GOT3 (cell line): ENCODE measurements at places on chromosomes 16 and 17.

DNA sequence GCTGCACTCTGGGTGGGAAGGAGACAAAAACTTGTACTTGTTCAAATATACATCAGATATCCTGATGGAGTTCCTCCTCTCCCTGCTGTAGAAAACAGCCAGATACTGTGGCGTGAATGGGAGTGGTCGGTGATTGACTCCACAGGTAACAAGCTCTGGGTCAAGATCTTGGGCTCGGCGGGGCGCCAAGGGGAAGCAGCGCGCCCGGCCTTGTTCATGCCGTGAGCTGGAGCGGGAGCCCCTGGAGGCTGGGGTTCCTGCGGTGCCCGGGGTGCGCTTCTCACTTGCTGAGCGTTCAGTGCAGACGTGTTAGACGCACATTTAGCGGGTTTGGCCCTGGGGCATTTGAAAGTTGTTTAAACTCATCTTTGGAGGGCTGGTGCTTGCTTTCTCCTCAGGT lies 44.4 kb downstream of the BANP start:
- DNase-seq: no peak

DNA sequence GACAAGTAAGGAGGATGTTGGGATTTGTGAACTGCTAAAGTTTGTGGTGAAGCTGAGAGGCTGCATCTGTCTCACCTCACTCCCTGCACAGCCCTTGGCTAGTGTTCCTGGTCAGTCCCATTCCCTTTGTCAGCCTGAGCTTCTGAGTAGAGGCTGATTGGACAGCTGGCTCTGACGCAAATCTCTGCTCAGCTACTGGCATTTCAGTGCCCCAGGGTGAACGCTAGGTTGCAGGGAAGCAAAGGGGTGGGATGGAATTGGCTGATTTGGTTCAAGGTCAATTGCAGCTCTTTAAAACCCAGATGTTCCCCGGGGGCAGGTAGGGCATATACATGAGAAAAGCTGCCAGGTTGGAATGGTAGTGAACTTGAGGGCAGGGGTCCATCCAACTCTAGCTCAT lies 23.1 kb upstream of the CNOT1 start:
- no peak for DNase-seq

DNA sequence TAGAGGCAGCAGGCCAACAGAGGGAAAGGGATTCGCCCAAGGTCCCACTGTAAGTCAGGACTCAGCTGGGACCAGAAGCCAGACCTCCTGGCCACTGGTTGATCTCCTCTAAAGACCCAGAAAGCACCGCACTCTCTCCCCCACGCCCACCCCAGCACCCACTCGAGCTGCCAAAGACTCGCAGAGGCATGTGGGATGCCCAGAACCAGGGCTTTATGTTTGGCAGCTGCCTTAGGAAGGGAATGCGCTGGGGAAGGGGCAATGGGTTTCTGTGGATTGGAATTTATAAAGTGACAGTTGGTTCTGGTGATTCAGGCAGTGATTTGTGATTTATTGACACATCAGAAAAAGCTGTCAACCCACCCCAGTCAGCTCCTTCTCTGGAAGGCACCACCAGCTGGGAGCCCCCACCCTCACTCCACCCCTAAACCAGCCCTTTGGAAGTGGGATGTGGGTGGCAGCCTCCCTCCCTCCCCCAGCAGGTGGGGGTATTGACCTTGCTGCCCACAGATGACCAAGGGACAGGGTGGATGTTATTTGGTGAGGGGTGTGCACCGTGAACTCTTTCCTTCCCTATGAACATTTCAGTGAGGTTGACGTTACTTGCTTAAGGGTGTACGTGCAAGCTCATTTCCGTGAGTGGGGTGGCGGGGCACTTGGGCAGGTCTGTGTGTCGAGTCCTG lies 76.6 kb upstream of the DNAJA2 start:
- no peak for DNase-seq

DNA sequence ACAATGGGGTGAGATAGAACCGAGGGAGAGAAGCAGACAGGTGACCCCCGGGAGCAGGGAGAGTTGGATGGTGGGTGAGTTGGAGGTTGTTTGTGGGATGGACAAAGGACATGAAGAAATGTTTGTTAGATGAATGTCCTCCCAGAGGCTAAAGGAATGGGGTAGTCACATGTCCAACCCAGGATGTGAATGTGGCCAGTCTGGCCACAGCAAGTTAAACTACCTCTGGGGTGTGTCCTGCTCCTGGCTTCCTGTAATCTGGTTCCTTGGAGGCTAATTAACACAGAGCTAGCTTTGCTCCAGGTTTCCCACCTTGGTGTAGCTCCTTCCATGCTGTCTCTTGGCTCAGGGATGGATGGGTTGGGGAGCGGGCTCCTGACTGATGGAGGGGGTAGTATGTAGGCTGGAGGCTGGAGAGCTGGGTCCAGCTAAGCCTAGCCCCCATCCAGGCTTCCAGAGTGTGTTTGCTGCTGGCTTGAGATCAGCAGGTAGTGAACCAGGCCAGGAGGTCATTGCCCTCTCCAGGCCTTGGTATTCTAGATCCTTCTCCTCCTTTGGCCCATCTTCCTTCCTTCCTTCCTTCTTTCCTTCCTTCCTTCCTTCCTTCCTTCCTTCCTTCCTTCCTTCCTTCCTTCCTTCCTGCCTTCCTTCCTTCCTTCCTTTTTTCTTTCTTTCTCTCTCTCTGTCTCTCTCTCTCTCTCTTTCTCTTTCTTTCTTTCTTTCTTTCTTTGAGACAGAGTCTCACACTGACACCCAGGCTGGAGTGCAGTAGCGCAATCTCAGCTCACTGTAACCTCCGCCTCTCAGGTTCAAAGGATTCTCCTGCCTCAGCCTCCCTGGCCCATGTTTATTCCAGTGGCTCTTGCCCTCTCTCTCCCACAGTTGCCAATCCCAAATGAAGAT lies 28.0 kb upstream of the UBE2G1 start:
- no peak for DNase-seq

- no peak for DNase-seq
Measured at GRCh38 chr16:50160495-50161164, 7.5 kb downstream of the TENT4B start.

- no peak for DNase-seq
Measured at GRCh38 chr16:56346131-56346890, 79.0 kb downstream of the AMFR start.

GRCh38 chr16:12220766-12221165 lies 244.2 kb downstream of the SNX29 start:
- DNase-seq: no peak

GRCh38 chr17:34382621-34383124 lies 19.6 kb upstream of the CCL1 start:
- DNase-seq: no peak

GRCh38 chr16:83928341-83929055 lies 24.5 kb upstream of the OSGIN1 start:
- peak; percentile 14 for DNase-seq

- no peak for DNase-seq
Measured at GRCh38 chr17:58327363-58328194, 1.0 kb downstream of the TSPOAP1 start.

- no peak for DNase-seq
Measured at GRCh38 chr17:81635973-81636504, 873 bp downstream of the NPLOC4 start.

DNA sequence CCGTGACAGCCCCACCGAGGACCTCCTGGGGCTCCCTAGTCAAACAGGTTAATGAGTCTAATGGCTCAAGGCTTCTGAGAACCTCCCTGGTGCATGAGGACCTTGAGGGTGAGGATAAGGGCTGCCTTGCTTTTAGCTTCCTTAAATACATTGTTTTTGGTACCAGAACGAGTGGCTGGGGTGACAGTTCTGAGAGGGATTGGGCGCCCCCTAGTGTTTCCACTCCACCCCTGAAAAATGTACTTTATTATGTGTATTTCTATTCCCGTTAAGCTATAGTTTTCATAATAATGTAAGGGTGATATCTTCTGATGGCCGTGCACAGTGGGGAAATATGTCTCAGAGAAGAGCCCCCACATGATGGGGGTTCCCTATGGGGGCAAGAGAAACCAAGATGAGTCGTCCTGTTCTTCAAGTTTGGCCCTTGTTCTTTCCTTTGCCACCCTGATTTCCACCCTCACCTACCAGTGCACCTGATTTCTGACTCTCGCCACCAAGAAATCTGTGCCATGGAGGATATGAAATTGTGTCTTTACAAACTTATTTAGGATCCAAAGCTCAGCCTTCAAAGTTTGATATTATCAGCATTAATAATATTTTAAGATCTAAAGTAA lies 14.5 kb upstream of the VWA3A start:
- DNase-seq: peak; percentile 2

GRCh38 chr16:71854369-71854948 lies 8.7 kb downstream of the ATXN1L start:
- no peak for DNase-seq

DNA sequence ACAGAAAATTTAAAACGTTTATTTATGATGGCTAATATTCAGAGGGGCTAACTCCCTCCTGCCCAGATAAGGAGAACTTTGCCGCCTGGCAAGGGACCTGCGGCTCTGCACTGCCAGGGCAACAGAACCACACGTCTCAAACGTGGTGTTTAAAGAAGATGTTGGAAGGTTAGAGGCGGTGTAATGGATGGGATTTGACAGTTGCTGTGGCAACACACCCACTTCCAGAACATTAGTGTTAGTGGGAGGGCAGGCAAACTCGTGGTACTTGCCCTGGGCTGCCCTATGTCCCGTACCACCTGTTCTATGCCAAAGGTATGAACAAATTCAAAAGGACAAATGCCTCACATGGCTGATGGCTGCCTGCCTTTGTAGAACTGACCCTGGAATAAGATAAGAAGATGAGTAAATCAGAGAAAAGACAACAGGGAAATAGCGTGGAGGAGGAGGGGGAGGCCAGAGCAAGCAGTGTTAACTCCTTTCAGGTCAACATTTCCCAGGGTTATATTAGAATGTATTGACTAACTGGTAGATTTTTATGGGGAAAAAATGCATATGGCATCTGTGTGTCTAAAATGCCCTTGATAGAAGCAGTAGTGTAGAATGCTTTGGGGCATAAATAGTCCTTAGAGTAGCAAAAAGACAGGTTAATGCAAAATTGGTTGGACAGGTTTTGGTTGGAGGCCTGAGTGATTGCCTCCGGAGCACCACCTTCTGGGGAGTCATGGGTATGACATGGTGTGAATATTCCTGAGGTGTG lies 30.8 kb downstream of the HLF start:
- no peak for DNase-seq

DNA sequence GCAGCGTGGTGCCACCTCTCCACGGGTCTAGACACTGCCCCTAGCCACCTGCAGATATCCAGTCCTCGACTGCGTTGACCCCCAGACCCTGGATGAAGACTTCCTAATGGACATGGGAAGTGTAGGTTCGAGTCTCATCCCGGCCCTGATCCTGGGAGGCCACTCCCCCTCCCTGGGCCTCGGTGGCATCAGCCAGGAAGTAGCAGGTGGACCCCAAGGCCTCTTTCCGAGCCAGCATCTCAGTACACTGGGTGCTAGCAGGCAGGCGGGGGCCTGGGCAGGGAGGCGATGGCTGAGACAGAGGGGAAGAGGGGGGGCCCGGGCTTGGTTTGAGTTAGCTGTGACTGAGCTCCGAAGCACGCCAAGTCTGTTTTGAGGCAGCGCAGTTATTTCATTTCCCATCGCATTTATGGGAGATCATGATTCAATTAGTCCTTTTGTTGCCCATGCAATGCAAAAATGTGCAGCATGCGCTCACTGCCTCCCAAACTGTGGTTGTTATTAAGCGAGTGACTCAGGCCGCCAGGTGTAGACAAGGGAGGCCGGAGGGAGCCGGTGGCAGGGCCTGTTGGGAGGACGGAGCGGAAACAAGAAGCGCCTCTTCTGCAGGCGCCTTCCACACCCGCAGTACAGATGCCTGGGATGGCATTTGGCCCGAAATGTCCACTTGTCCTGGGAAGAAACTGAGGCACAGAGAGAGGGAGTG lies 25.3 kb upstream of the ZNF469 start:
- no peak for DNase-seq

DNA sequence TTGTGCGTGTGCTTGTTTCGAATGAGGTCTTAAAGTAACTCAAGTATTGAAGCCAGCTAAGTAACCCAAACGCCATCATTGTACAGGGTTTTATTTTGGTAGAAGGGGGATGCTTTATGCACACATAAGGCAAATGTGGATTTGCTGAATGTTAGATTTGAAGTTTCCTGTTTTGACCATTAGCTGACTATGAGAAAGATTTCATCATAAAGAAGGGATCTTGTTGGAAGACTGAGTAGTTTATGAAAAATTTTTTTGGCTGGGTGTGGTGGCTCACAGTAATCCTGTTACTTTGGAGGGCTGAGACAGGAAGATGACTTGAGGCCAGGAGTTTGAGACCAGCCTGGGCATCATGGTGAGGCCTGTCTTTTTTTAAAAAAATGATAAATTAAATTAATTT lies 10.0 kb upstream of the ZFP3 start:
- no peak for DNase-seq

GRCh38 chr17:78232859-78233173 lies 1.4 kb downstream of the TMEM235 start:
- DNase-seq: no peak

DNA sequence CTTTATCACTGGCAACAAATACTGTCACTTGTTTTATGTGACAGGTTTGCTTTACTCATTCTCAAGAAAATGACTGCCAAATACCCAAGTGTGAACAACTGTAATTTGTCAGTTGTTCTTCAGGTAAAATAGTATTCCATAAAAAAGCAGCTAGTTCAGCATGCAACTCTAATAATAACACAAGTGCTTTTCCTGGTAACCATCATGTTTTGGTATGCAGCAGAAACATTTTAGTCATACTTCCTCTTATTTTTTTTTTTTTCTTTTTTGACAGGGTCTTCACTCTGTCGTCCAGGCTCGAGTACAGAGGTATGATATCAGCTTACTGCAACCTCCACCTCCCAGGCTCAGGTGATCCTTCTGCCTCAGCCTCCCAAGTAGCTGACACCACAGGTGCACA lies 4.6 kb downstream of the TERF2 start:
- no peak for DNase-seq

DNA sequence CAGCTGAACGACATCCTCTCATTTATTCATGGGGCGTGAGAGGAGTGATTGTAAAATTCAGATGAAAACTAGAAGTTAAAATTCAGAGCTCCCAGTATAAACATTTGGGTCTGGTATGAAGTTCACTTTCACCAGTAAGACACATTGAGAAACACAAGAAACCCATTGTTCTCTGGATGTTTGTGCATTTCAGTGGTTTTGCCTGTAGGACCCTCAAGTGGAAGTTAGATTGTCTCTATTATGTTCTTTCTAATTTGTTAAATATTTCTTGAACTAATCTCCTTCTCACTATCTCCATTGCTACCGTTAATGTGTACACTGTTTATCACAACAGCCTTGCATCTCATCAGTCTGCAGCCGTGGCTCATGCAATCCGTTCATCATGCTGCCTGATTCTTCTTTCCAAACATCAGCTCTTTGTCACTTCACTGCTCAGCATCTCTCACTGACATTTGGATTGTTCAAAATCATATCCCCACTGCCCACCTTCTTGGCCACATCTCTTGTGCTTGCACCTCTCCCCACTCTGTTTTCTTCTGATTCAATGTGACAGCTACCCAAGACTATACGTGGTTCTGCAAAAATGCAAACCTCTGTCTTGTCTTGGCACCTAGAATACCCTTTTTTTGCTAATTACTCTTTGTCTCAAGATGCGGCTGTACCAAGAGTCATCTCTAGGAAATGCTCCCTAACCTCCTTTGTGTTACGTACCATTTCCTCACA lies 49.5 kb downstream of the HLF start:
- no peak for DNase-seq
